ENCODE measurements at places on chromosomes 1 and 21.

GRCh38 chr21:35323947-35324346 lies 274.8 kb upstream of the RUNX1 start:
- no peak for DNase-seq

- DNase-seq: no peak
Measured at GRCh38 chr1:100835866-100836842, 58.5 kb downstream of the EXTL2 start.

DNA sequence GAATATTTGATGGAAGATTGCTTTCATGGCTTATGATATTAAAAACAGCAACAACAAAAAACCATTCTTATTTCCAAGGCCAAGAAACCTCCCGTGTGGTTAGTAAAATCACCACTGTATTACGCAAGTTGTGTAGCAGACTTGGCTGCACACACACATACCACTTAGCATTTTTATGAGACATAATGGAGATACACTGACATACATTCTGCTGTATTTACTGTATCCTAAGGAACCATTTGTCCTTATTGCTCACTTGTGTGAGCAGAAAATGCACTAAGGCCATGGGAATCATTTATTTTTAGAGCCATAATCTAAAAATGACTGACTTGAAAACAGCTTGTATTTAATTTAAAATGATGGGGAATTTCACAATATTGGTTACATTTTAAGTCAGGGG lies 584 bp upstream of the C1orf141 start:
- peak; percentile 20 for DNase-seq

DNA sequence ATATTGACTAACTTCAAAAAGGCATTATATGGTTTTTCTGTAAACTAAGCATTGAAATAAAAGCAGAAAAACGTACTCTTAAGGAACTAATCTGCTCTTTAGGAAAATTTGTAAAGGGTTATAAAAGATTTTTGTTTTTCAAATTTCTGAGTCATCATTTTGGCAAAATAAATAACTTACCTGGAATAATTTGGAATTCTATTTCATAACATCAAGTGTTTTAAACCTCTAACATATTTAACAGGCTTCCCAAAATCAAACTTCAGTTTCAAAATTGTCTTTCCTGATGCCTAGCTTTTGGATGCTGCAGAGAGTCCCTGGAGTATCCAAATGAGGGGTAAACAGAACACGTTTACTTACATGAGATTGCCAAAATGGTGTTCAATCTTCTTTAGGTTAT lies 108.5 kb downstream of the COP1 start:
- no peak for DNase-seq

- no peak for DNase-seq
Measured at GRCh38 chr1:227561241-227561907, 2.0 kb upstream of the ZNF678 start.

All from muscle of arm (tissue), 14 donors.